ENCODE measurements at places on chromosomes 6 and 20.

- DNase-seq, result no peak
Measured at GRCh38 chr20:57467742-57468141, 57.2 kb downstream of the CTCFL start.

DNA sequence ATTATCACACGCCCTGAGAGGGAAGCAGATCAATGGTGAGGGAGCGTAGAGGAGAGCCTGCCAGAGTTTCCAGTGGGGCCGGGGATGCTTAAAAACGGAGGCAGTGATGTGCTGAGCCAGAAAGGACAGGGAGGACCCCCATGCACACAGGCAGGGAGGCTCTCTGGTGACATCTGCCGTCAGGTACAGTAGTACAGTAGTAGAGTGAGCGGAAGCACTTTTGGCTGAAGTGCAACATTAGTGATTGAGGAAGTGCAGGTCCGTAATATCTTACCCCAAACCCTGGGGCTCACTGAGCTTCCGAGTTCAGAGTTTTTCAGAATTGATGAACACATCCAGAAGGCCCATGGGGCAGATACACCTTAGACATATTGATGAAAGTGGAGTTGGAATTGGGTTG, 42.1 kb downstream of the GFRA4 start:
- no peak for DNase-seq

DNA sequence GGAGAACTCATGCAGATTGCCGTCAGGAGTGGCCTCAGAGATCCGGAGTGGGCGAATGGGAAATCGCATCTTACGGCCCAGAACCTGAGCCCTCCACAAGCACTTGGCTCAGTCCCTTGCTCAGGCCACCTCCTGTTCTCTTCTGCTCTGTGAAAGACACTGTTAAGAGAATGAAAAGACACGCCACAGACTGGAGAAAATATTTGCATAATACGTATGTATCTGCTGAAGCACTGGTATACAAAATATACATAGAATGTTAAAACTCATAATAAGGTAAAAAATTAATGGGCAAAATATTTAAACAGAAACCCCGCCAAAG, 838 bp upstream of the POM121L2 start:
- no peak for DNase-seq

DNA sequence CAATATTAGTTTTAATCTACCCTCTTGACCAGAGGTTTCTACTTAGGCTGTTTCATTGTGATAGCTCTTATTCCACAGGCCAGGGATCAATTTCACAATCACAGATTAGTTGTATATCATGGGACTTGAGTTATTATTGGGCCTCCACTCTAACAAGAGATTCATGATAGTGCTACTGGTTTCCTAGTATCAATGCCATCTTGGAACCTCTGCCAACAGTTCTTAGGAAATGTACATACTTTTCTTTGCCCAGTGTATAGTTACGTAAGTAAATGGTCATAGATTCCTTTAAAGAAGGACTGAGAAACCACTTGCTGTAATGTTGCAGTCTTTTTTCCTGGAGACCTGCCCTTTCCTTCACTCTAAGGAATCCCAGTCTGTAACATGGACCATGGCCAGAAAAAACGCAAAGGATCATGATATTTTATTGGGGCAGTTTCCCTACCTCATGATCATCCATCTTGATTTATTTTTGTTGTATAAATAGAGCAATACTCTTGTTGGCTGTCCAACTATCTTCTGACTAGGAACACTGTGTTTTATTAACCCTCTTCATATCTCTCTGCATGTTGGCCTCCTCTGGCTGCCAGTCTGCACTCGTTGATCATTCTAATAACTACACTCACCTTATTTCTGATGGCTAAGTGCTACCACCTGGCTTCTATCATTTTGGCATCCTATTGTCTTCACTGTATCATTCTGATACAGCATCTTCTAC, 38.0 kb upstream of the VGLL2 start:
- no peak for DNase-seq

DNA sequence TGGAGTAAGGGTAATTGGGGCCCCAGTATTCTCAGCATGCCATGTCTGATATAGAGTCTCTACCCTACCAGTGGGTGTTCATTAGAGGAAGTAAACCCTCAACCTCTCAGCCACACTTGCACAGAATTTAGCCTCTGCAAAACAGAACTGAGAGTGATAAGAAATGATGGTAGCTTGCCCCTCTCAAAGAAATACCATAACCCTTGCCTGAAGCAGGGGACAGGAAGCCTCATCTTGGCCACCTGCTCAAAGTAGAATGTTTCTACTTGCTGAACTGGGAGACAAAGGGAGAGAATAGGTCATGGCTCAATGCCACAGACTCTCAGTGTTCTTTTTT, 33.7 kb downstream of the SPTLC3 start:
- no peak for DNase-seq

GRCh38 chr20:7496394-7496991, 443.8 kb downstream of the HAO1 start:
- no peak for DNase-seq

- DNase-seq, result no peak
Measured at GRCh38 chr6:72857791-72858585, 236.1 kb downstream of the KCNQ5 start.
